Activated T-helper 2 cell treated with anti-CD3 and anti-CD28 coated beads, Interferon-gamma antibody, Interleukin-2, Interleukin-4, amounts not matched to agents 10 μg/mL and 5 μg/mL and 100 μg/mL, durations not matched to agents 14 hours and 24 hours and 36 hours (primary cell): ENCODE measurements at places on chromosomes 1 and 21. TPM values are rescaled to one million over a fixed set of nuclear protein-coding genes. Genes with fewer than 3 reads are reported as not detected.

GRCh38 chr1:16926491-16927073, 4.9 kb downstream of the CROCC start:
- DNase-seq: no peak

Gene GJA4
- not detected in 2 replicates for total RNA-seq

GRCh38 chr1:54220004-54220811, 20.2 kb downstream of the MRPL37 start:
- DNase-seq: no peak

- DNase-seq: no peak
Observed at GRCh38 chr1:184803180-184803492, 48.5 kb upstream of the EDEM3 start.

DNA sequence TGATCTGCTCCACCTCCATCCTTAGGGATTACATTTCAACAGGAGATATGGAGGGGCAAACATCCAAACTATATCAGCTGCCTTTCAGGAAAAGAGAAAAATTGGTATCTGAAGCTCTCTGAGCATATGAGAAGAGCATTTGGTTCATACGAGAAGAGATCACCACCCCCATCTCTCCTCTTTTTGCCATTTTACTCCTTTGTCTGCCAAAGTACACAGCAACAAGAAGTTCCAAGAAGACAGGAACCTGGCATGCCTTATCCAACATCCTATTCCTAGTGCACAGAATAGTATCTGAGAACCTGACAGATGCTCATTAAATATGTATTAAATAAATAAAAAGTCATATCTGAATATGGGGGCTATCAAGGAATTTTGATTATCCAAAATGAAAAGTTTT, 142.5 kb upstream of the PKN2 start:
- DNase-seq: no peak

Gene OVAAL
- total RNA-seq: not detected in 2 replicates

- DNase-seq: no peak
Observed at GRCh38 chr1:47405697-47406096, 10.4 kb upstream of the FOXE3 start.

Gene TMIGD3
- 0.23 and 0.30 TPM in 2 replicates for total RNA-seq

DNA sequence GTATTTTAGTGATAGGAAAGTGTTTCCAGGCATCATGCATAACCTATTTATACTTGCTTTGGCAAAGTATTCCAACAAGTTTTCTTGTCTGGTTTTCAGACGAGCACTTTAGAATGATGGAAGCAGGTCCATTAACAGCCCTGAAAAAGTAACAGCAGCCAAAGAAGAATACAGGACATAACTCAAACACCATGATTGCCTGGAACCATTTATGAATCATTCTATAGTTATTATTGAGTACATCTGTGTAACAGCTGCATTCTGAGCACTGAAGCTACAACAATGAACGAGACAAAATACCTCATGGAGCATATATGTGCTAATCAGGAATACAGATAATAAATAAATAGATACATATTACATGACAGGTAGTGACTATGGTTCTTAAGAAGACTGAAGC, 12.6 kb downstream of the IL10RB start:
- no peak for DNase-seq

Gene NCMAP
- total RNA-seq: not detected in 2 replicates

DNA sequence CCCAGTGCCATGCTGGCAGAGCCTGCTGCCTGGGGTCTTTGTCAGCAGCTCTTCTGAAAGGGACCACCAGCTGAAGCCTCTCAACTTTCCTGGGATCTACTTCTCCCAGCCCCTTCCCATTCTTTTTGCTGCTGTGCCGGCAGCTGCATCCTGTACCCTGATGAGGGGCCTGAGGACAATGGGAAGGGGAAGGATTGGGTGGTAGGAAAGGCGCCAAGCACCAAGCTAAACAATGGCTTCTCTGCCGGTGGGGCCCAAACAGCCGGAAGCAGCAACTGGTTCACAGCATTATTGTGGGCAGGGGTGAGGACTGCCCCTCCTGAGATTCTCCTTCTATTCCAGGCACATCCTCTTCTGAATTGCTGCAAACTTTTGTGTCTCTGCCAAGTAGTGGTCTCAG, 5.0 kb upstream of the EFCAB14 start:
- DNase-seq: no peak

Gene RAVER2
- total RNA-seq: 0.55 and 0.83 TPM in 2 replicates
